Dermis microvascular lymphatic vessel endothelial cell (primary cell): ENCODE measurements at places on chromosomes 7 and 10. TPM values are rescaled to one million over a fixed set of nuclear protein-coding genes. Genes with fewer than 3 reads are reported as not detected.

Gene IGF2BP3
- total RNA-seq, result 4.3 and 12.3 TPM in 2 replicates

Gene CYP3A7
- total RNA-seq, result not detected in 2 replicates

Gene AZGP1
- not detected in 2 replicates for total RNA-seq

Gene GRK5
- total RNA-seq, result 28.0 and 35.9 TPM in 2 replicates

Gene TMEM139
- total RNA-seq, result not detected in 2 replicates

Gene SH2D4B
- under 0.01 and 0.13 TPM in 2 replicates for total RNA-seq

Gene CLIP2
- total RNA-seq, result 28.8 and 31.5 TPM in 2 replicates

Gene DNAJB6
- 89.1 and 105 TPM in 2 replicates for total RNA-seq

Gene GBX1
- total RNA-seq, result not detected in 2 replicates

Gene SP8
- not detected in 2 replicates for total RNA-seq

Gene MMD2
- total RNA-seq, result not detected in 2 replicates

Gene RHBDD2
- 11.9 and 19.0 TPM in 2 replicates for total RNA-seq

Gene BAZ1B
- 37.2 and 37.3 TPM in 2 replicates for total RNA-seq

Gene SEC31B
- total RNA-seq, result 0.90 and 1.8 TPM in 2 replicates

Gene GIMAP5
- 255 and 501 TPM in 2 replicates for total RNA-seq

Gene GSTO2
- 0.51 and 0.89 TPM in 2 replicates for total RNA-seq

Gene CRPPA
- 1.2 and 1.8 TPM in 2 replicates for total RNA-seq

Gene RNF148
- 0.51 and 0.89 TPM in 2 replicates for total RNA-seq

Gene DDX50
- total RNA-seq, result 30.6 and 33.1 TPM in 2 replicates
